Effector memory CD8-positive, alpha-beta T cell (primary cell): ENCODE measurements at places on chromosomes 11 and 22.

DNA sequence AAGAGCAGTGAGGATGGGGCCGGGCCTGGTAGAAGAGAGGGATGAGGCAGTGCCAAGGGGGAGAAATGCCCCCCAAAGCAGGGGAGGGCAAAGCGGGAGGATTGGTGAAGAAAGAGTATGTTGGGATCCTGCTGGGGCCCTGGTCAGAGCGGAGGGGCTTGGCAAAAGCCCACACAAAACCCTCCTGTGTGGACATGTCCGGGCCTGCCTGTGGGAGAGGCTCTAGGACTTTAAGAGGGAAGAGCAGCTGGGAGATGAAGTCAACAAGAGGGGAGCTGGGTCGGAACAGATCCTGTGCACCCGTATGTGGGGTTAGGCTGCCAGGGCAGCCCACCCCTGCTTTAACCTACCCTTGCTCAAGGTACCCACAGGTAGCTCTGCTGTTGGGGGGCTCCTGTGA, 25.8 kb downstream of the ART5 start:
- no peaks in the 10 kb centered on the region for H3K27me3 ChIP-seq
- H3K4me1 ChIP-seq = peaks cover 8% of the 10 kb centered on the region
- peaks cover 3% of the 10 kb centered on the region for H3K36me3 ChIP-seq
- no peak overlapping the region for H3K4me3 ChIP-seq

DNA sequence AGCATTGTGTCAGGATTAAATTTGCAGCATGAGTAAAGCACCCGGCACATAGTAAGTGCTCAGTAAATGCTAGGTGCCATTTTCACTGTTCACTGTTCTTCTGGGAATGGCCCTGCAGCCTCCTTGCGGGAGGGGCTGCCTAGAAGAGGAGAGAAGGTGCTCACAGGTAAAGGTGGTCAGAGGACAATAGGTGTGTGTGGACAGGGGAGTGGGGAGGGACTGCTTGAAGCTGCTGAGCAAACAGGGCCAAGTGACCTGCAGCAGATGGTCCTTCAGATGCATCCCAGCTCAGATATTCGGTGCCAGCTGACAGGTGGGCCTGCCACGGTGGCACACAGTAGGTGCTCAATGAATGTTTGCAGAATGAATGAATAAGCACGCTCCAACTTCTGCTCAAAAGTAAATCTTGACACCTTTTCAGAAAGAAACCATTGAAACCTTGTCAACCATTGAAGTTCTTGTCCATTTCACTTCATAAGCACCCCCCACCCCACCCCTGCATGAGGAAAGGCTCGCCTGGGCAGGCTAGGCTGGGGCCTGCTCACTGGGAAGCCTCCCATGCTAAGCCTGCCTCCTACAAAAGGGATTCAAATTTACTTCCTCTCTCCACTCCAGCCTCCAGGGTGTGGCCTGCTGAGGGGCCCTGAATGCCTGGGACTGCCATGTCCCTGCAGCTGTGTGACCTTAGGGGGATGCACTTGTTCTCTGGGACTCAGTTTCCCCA, 1.6 kb downstream of the KIAA0930 start:
- H3K27ac ChIP-seq = peak overlapping the region; percentile 88
- no peaks in the 10 kb centered on the region for H3K27me3 ChIP-seq
- no peak for DNase-seq
- H3K36me3 ChIP-seq = peaks cover 29% of the 10 kb centered on the region
- peak overlapping the region; percentile 85 for H3K4me3 ChIP-seq

GRCh38 chr11:9716275-9717039, 52.6 kb downstream of the SWAP70 start:
- no peak overlapping the region for H3K4me3 ChIP-seq
- no peak for DNase-seq
- no peaks in the 10 kb centered on the region for H3K36me3 ChIP-seq
- H3K27me3 ChIP-seq = no peaks in the 10 kb centered on the region

DNA sequence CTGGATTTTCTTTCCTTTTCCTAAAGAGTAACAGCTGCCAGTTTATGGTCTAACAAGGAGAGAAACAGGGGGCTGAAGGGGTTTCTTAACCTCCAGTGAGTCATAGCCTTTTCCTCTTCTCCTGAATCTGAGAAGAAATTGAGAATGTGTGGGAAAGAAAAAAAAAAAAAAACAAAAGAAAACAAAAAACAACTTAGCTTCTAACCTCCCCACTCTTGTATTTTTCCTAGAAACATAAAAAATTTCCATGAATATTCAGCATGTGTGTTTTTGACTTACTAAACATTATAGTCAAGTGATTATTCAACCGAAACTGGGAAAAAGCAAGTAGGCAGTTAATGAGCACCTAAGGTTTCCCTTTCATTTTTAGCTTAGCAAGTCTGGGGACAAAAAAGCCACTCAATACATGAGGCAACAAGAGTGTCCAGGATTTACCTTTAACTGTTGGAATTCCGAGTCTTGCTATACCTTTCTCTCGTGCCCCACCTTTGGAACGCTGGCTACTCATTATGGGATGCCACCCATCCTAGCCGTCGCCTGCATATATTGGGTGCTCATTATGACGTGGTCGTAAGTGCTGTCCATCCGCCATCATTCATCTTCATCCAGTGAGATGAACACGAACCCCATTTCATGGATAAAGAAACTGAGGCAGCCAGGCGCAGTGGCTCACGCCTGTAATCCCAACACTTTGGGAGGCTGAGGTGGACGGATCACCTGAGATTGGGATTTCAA, 2.4 kb downstream of the ASPHD2 start:
- DNase-seq = no peak
- H3K4me1 ChIP-seq = peaks cover 44% of the 10 kb centered on the region
- H3K27ac ChIP-seq = peak overlapping the region; percentile 82
- peaks cover 18% of the 10 kb centered on the region for H3K36me3 ChIP-seq
- no peaks in the 10 kb centered on the region for H3K27me3 ChIP-seq

DNA sequence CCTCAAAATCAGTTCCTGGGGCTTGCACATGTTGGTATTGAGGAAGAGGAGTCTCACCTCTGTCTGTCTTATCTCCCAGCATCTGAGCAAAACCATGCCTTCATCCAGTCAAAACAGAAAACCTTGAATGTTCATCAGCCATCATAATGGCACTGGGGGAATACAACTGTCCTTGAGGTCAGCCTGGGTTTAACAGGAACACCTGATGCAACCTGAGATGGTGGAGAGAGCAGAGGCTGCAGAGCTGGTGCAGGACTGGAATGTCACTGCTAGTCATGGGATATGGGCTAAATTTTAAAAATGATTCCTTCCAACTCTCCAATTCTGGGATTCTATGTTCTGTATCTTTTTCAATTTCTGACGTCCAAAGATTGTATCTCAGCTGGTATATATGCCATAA, 931.0 kb downstream of the NTM start:
- no peak for DNase-seq
- no peaks in the 10 kb centered on the region for H3K36me3 ChIP-seq
- H3K4me1 ChIP-seq = no peaks in the 10 kb centered on the region
- H3K27me3 ChIP-seq = no peaks in the 10 kb centered on the region
